ENCODE measurements at places on chromosomes 6 and 20.

DNA sequence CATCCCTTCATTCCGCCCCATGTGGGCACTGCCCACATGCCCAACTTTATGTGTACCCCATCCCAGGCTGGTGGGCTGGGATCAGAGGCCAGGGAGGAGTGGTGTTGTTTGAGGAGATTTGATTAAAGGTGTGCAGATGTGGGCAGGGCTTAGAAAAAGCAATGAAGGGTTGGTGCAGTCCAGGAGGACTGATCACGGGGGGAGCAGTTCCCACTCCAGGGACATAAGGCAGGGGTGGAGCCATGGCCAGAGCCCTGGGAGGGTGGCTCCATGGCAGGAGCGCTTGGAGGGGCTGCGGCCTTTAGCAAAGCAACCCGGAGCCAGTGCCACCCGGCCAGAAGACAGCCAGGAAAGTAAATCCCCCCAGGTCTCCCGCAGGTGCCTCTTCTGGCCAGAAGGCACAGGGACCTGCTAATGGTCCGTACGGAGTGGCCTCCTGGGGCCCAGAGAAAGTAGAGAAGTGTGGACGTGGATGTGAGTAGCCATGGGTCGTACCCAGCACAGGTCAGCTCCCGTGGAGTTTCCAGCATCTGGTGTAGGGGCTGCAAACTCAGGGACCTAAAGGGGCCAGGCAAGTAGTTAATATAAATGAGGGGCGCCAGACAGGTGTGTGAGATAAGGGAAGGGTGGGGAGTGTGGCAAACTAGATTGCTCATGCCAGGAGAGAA is 62.1 kb upstream of the APCDD1L start:
- DNase-seq = no peak

DNA sequence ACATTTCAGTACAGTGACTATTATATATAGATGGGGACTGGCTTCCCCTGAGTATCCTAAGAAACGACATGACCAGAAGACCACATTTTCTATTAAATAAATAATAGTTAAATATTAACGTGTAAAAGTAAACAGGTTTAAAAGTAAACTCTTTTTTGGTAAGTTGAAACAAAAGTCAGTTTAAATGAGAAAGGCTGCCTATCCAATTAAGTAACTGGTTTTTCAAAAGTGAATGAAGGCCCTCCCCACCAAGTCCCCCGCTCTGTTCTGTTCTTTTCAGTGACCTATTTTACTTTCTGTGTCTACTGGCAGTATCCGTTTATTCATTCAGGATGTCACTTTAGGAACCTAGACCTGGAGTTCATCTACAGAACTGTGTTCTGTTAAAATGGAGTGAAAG is 32.0 kb downstream of the QKI start:
- DNase-seq = no peak

GRCh38 chr6:87731818-87732661 is 30.0 kb upstream of the AKIRIN2 start:
- no peak for DNase-seq

GRCh38 chr20:10415013-10415650 is 18.9 kb downstream of the MKKS start:
- no peak for DNase-seq

DNA sequence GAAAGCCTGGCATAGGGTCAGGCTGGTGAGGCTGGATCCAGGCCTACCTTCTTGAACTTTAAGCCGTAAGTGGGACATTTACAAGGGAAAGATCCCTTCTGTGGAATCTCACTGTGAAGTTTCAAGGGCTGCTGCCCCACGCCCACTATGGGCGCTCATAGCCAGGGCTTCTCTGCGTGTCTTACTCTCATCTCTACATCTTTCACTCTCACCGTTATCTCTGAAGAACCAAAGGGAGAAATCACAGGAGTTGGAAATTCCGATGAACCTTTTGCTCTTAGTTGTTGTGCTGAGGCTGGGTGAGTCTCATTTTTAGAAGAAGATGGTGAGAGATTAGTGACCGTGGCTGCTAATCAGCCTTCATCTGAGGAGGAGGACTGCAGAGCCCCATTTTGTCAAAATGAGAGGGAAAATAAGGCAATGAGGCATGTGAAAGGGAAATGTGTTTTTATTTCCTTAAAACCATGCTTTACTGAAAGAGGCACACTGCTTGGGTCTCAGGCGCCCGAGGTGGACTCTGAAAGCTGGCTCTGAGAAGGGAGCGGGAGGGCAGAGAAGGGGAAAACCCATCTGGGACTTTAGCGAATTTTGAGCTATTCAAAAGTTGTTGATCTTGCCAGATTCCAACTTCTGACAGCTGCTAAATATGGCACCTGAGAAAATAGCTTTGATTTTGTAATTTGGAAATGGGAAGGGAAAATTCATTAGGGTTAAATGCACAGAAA is 301.5 kb downstream of the CLIC5 start:
- DNase-seq = no peak

DNA sequence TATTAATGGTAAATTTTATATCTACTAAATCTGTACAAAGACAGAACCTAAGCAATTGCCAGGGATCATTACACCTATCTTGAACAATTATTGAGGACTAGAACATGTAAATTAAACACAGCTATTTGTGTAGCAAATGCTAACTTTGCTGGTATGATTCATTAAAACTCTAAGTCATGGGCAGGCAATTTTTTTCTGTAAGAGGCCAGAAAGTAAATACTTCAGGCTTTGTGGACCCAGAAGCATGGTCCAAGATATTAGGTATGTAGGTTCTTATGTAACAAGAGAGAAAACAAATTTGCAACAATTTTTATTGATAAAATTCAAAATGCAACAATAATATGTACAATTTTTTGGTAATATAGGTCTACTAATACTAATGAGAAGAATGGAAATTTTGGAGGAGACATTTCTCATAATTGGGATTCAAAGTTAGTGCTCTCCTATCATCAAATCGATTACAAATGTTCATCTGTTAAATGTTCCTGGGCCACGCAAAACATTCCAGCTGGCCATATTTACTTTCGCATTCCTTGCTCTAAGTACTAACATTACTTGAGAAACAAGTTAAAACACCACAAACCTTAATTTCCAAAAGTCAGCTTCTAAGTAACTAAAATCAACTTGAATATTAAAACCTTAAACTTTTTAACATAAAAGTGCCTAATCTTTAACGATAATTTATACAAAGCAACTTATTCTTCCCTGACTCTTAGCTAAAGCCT is 4.3 kb downstream of the TMEM30A start:
- DNase-seq = no peak

GRCh38 chr6:157768304-157768703 is 54.7 kb upstream of the SNX9 start:
- no peak for DNase-seq

DNA sequence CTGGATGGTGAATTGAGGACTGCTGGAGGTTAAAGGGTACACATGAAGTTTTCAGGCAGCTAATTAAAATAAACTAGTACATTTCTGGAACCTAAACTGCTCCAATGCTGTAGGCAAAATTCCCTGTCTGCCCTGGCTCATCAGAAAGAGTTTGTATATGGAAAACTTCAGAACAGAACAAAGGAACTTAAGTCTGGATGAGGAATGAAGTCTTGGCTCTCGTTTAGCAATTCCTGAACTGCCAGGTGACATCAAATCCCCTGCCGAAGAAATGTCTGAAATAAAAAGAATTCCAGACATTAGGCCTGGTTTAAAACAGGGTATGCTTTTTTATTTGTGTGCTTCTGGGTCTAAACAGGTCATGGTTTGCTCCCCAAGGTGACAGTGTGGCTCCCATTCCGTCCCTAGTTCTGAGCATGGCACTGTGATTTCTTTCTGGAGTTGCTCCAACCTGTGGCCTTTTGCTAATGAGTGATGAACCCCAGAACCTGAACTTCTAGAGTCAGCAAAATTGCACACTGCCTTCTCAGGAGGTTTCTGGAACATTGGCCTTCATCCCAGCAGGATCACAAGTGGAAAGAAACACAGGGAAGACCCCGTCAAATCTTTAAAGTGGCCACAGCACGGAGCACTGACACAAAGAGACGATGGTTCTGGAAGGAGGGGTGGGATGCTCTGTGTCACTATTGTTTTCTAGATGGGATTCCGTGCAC is 129.4 kb upstream of the NAA20 start:
- no peak for DNase-seq

GRCh38 chr20:24384865-24385264 is 84.6 kb upstream of the SYNDIG1 start:
- DNase-seq = no peak

DNA sequence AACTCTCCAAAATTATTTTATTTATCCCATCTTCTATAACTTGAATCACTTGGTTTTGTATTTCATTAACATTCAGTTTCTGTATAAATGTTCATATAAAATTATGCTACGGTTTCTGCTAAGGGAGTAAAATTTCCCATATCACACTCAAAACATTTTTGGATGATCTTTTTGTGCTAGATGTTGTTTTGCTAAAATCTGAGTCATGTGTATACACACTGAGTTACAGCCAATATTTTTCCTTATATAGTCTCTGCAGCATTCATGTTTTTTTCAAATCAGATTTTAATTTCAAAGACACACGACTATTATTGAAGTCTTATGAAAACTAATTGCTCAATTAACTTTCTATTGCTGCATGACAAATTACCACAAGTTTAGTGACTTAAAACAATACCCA is 54.3 kb upstream of the SLC2A12 start:
- DNase-seq = no peak

DNA sequence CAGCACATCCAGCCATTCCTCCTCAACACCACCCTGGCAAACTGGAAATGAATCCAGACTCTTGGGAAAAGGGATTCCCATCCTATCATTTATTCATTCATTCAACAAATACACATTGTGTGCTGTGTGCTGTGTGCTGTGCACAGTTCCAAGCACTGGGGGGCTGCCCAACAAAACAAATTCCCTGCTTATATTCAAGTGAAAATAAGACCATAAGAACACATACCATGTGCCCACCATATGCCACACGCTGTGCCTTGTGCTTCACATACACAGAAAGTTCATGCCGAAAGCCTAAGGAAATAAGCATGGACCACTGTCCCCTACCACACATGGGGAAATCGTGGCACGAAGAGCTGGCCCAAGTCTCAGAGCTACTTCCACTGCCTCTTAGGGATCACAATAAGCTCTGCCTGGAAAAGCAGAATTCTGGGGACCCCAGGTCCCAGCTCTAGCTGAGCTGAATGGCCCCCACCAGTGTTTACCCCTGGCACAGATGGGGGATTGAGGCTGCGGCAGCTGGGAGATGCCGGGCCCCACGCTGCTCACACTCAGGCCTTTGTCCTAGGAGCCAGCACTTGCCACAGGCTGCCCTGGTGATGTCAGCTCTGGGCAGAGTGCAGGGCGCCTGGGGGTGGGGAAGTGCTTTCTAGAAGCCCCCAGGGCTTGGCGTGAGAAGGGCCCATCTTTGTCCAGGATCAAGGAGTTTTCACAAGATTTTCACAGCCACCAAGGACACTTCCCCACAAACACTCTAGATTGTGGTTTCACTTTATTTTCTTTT is 99.6 kb downstream of the PREX1 start:
- DNase-seq = no peak

DNA sequence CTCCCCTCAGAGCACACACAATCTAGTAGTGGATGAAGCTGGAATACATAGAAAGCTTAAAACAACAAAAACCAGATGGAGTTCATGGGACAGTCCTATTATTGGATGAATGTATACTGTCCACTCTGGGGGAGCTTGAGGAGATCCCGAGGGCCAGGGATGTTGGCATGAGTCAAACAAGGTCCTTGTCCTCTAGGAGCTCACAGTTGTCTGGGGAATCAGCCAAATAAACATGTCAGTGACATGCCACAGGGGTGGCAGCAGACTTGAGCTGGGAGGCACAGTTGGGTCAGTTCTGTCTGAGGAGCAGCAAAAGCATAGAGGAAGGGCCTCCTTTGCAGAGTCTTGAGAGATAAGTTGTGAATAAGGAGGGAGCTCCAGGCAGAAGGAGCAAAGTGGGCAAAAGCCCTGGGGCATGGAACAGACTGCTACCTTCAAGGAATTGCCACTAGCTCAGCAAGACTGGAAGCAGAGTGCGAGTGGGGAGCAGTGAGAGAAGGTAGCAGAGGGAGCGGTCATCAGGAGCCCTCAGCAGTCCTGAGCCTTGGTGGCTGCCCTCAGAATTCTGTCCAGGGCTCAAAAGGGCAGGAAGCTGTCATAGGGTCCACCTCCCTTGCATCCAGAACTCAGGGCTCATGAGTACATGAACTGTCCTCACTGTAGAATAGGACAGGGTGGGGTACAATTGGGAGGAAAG is 22.1 kb downstream of the L3MBTL1 start:
- DNase-seq = no peak

DNA sequence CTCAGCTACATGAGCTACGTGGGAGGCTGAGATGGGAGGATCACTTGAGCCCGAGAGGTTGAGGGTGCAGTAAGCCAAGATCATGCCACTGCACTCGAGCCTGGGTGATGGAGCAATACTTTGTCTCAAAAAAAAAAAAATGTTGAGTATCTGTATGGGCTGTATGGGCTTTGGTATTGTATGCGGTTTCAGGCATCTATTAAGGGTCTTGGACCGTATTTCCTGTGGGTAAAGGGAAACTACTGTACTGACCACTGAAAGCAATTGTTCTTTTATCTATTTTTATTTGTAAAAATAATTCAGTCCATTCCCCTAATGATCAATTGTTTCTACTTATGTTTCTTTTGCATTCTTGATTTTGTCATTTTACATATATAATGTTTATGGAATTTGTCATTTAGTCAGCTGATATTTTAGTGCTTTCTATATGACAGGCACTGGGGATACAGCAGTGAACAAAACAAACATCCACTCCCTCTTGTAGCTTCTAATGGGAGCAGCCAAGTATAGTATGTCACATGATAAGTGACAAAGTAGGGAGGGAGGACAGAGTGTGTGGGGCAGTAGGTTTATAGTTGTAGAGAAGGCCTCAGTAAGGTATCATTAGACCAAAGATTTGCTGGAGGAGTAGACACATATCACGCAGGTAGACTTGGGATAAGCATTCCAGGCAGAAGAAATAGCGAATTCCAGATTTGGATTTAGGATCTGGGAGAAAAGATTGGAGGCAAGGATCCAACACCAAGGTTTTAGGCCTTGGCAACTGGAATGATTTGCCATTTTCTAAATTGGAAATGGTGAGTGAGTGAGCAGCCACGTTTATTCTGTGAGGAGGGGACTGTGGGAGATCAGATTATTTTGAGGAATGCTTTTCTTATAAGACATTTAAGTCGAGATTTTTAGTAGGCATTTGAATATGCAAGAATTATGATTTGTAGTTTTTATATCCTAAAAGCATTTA is 6.0 kb downstream of the PCMT1 start:
- DNase-seq = no peak

DNA sequence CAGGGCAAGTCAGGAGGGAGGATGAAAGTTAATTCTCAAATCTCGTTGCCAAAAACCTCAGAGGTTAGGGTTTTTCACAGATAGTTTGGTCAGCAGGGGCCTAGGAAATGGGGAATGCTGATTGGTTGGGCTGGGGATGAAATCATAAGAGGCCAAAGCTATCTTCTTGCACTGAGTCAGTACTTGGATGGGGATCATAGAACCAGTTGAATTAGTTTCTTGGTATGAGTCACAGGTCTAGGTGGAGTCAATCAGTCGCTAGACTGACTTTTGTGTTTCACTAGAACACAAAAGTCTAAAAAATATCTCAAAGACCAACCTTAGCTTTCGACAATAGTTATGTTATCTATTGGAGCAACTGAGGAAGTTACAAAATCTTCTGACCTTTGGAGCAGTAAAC is 368.5 kb downstream of the TBC1D32 start:
- DNase-seq = no peak
